ENCODE measurements at places on chromosomes 2 and 18.

DNA sequence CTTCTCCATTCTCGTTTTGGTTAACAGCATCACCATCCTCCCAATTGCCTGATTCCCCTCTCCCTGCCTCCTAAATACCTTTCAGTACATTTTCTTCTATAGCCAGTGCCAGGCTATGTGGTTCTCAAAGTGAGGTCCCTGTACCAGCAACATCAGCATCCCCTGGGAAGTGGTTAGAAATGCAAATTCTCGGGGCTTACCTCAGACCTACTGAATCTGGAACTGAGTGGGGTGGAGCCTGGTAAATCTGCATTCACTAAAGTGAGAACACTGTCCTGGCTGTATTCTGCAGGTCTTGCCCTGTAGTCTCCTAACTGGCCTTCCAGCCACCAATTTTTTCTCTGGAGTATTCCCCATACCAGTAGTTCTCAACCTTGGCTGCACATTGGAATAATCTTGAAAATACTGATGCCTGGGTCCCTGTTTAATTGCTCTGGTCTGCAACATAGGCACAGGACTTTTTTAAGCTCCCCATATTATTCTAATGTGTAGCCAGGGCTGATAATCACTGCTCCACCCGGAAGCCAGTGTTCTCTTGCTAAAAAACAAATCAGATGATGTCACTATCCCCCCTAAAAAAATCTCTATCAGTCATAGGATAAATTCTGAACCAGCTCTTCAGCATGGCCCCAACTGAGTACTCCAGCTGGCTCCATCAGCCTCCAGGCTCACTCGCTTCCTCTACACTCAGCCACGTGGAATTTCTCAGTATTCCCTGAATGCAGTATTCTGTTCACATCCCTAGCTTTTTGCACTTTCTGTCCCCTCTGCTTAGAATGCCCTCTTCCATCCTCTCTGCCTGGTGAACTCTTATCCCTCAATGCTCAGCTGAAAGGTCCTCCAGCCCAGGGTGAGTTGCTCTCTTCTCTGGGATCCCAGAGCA, 98.4 kb downstream of the CDK15 start:
- no peak overlapping the region for H3K4me3 ChIP-seq
- no peak for DNase-seq
- H3K4me1 ChIP-seq = peaks cover 6% of the 10 kb centered on the region
- H3K27me3 ChIP-seq = no peaks in the 10 kb centered on the region
- no peak overlapping the region for H3K27ac ChIP-seq

DNA sequence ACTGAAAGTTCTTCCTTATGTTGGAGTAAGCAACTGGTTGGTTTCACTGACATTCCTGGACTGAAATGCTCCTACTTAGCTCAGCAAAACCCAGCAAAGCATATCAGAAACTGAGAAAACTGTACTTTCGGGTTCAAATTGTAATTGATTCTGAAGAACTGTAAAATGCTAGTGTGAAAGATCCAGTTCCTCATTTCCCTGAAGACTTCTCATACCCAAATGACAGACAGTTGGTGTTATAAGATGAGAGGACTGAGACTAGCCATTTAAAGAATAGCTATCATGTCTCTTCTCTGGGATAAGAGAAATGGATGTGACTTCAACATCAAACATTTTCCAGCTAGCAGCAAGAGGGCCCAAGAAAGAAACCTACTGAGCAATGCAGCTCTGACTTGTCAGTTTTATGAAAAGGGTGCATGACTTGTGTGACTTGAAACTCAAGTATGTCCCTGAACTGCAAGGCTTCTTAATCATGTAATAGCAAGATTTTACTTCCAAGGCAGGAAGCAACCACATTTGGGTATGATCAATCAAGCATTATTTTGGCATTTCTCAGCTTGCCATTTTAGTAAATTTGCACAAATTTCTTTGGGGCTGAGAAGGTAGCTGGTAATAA, 420.3 kb upstream of the MMADHC start:
- no peak for DNase-seq
- H3K27ac ChIP-seq = no peak overlapping the region
- H3K4me3 ChIP-seq = no peak overlapping the region

- H3K4me1 ChIP-seq = no peaks in the 10 kb centered on the region
- no peaks in the 10 kb centered on the region for H3K27me3 ChIP-seq
- H3K27ac ChIP-seq = no peak overlapping the region
- DNase-seq = no peak
Measured at GRCh38 chr18:42954887-42955286, 160.6 kb downstream of the RIT2 start.

DNA sequence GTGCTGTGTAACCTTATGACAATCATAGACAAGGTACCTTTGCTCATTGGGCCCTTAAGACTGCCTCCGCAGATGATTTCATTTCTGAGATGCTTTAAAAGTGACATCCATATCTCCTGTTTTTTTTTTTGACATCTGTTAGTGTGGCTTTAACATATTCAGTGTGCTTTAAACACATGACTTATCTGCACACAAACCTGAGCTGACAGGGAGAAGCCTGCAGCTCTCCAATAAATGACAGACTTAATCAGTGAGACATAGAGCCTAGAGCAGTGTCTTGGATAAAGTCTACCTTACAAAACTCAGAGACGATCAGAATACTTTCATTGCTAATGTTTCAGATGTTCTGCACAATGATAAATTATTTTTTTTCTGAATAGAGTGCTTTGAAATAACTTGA, 130.7 kb downstream of the UBE2E3 start:
- no peaks in the 10 kb centered on the region for H3K27me3 ChIP-seq
- H3K4me1 ChIP-seq = peaks cover 5% of the 10 kb centered on the region
- no peaks in the 10 kb centered on the region for H3K36me3 ChIP-seq

GRCh38 chr2:3097804-3098203, 279.8 kb downstream of the EIPR1 start:
- DNase-seq = peak; percentile 41
- H3K36me3 ChIP-seq = no peaks in the 10 kb centered on the region
- no peaks in the 10 kb centered on the region for H3K27me3 ChIP-seq
- H3K27ac ChIP-seq = no peak overlapping the region
- no peaks in the 10 kb centered on the region for H3K4me1 ChIP-seq
- H3K4me3 ChIP-seq = no peak overlapping the region

DNA sequence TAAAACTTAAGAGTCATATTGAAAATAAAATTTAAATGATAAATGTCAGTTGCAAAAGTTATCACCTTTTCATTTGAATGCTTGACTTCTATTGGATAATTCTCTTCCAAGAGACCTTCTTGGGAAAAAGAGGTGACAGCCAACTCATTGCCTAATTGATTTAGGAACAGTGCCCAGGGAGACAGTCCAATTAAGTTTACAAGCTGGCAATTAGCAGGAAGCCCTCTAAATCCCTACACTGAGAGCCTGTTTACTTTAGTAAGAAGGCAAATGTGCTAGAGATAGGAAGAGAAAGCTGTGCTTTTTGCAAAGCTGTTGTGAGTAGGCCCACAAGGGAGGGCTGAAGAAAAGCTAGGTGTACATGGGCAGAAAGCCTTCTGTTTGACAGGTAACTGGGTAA, 189.1 kb downstream of the WDPCP start:
- no peak for DNase-seq
- no peaks in the 10 kb centered on the region for H3K36me3 ChIP-seq
- H3K27me3 ChIP-seq = no peaks in the 10 kb centered on the region

- no peak overlapping the region for H3K27ac ChIP-seq
- H3K4me1 ChIP-seq = no peaks in the 10 kb centered on the region
- no peaks in the 10 kb centered on the region for H3K27me3 ChIP-seq
- H3K36me3 ChIP-seq = no peaks in the 10 kb centered on the region
Measured at GRCh38 chr2:175792881-175793280, 209.2 kb downstream of the LNPK start.

DNA sequence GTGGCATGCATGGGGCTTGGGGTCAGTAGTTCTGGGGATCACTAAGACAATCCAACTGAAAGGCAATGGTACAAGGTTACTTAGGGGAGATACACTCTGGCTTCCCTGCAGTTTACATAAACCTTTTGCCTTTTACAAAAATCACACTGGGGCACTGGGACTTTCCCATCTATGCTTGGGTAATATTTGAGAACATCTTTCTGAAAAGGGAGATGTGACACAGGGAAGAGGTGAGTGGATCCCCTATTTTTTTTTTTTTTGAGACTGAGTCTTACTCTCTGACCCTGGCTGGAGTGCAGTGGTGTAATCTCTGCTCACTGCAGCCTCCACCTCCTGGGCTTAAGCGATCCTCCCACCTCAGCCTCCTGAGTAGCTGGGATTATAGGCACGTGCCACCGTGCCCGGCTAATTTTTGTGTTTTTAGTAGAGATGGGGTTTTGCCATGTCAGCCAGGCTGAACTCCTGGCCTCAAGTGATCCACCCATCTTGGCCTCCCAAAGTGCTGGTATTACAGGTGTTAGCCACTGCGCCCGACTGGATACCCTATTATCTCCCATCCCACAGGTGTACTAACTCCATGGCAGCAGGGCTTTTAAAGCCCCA, 82.8 kb upstream of the DNMT3A start:
- H3K27ac ChIP-seq = no peak overlapping the region
- no peak for DNase-seq
- no peaks in the 10 kb centered on the region for H3K27me3 ChIP-seq

DNA sequence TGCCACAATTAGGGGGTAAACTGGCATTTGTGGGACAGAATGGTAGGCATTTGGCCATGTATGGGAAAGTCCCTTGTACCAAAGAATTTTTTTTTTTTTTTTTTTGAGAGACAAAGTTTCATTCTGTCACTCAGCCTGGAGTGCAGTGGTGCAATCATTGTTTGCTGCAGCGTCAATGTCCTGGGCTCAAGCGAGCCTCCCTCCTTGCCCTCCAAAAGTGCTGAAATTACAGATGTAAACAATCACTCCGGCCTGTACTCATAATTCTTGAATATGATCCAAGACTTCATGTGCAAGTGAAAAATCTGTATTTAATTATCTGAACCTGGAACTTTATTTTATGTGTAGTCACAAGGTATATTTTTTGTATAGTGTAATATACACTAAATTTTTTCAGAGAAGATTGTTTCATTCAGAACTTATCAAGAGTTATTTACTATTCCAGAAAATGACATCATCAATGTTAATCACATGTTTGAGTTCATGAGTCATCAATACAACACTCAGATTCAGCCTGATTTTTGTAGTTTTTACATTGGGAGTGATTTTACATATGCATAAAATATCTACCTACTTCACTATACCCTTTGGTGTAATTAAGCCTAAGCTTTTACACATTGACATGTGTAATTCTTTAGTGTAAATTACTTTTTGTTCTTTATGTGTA, 138.7 kb upstream of the L3MBTL4 start:
- H3K4me1 ChIP-seq = no peaks in the 10 kb centered on the region
- H3K27ac ChIP-seq = no peak overlapping the region
- H3K36me3 ChIP-seq = no peaks in the 10 kb centered on the region
- no peaks in the 10 kb centered on the region for H3K27me3 ChIP-seq
- H3K4me3 ChIP-seq = no peak overlapping the region

DNA sequence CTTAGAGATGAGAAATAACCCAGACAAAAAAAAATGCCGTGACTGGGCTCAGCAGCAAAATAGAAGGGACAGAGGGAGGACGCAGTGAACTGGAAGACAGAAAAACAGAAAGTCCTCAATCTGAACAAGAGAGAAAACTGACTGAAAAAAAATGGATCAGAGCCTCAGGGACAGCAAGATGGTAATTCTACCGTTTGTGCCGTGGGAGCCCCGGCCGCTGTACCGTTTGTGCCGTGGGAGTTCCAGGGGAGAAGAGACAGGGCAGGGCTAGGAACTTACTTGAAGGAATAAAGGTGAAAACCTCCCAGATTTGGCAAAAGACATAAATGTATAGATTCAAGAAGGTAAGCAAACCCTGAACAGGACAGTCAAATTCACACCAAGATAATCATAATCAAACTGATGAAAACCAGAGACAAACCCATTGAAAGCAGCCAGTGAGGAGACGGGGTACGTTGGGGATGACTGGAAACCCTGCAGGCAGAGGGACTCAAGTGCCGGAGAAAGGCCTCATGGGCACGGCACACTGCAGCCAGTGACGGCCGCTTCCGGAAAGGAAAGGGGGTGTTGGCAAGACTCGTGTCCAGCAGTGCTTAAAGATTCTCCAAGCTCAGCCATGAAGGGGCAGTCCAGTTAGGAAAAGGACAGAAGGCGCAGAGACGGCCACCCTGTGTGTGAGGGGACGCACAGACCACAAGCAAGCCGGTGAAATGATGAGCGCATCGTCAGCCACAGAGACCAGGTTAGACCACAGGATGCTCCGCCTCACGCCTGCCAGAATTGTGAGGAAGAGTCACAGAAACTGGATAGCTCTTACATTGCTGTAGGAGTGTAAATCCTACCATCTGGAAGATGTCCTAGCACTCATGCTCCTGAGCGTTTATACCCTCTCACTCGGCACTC, 40.0 kb upstream of the NFATC1 start:
- no peak overlapping the region for H3K27ac ChIP-seq
- peaks cover 25% of the 10 kb centered on the region for H3K36me3 ChIP-seq
- DNase-seq = no peak

GRCh38 chr18:4017480-4017879, 437.6 kb downstream of the DLGAP1 start:
- H3K4me3 ChIP-seq = no peak overlapping the region
- no peak overlapping the region for H3K27ac ChIP-seq
- no peak for DNase-seq
- H3K27me3 ChIP-seq = no peaks in the 10 kb centered on the region
- H3K4me1 ChIP-seq = no peaks in the 10 kb centered on the region
- H3K36me3 ChIP-seq = no peaks in the 10 kb centered on the region

DNA sequence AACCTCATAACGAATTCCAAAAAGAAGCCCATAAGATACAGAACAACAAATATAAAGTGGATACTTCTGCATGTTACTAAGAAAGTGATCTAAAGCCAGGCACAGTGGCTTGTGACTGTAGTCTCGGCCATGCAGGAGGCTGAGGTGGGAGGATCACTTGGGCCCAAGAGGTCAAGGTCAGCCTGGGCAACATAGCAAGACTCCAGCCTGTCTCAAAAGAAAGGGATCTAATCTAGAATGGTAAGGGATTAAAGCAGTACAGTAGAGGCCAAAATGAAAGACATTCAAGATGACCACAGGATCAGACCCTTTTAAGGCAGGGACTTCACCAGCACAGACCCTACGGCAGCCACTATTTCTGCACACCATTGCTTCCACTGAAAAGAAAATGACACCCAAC, 3.8 kb downstream of the COBLL1 start:
- no peaks in the 10 kb centered on the region for H3K27me3 ChIP-seq
- DNase-seq = no peak
- no peaks in the 10 kb centered on the region for H3K36me3 ChIP-seq
- peaks cover 19% of the 10 kb centered on the region for H3K4me1 ChIP-seq
- H3K4me3 ChIP-seq = no peak overlapping the region

DNA sequence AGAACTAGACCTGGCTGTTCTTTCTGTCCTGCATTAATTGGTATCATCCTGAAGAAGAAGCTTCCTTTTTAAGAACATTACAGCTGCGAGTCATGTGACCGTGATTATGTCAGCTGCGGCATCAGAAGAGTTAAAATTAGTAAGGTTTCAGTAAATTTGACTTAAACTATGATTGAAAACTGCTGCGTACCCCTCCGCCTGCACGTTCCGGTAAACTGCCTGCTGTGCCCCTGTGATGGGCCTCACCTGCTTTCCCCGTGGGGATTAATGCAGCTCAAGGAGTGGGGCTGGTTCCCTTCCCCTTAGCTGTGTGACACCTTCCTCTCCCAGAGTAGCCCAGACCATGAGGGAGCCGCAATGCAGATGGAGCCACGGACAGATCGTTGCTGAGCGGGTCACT, 36.1 kb upstream of the MYO3B start:
- DNase-seq = no peak
- H3K27ac ChIP-seq = no peak overlapping the region
- no peaks in the 10 kb centered on the region for H3K36me3 ChIP-seq
- no peaks in the 10 kb centered on the region for H3K27me3 ChIP-seq

- no peak overlapping the region for H3K27ac ChIP-seq
- H3K27me3 ChIP-seq = no peaks in the 10 kb centered on the region
- no peak for DNase-seq
- H3K4me1 ChIP-seq = no peaks in the 10 kb centered on the region
Measured at GRCh38 chr2:75174981-75175380, 24.3 kb downstream of the TACR1 start.

Measured in upper lobe of right lung (tissue), 1 donor.